NCI-H1092 (cell line): ENCODE measurements at places on chromosomes 5 and 9.

GRCh38 chr5:122673343-122673742, 101.5 kb upstream of the SNX2 start:
- DNase-seq, result no peak

DNA sequence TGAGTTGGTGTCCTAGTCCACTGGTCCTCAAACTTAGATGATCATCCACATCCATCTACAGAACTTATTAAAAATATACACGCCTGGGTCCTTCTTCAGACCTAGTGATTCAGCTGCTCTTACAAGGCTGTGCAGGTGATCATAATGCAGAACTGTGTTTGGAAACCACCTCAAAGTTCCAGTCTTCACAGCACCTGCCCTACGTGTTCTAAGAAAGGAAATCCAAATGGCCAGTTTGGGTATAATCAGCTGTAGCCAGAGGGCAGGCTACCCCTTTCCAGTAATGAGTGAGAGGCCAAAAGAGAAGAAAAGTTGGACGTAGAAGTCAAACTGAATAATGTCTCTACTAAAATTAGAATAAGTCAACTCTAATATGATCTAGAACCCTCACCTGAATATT, 15.4 kb downstream of the REEP5 start:
- DNase-seq, result no peak

- peak; percentile 72 for DNase-seq
Measured at GRCh38 chr9:131227112-131227958, 49.0 kb downstream of the FAM78A start.

DNA sequence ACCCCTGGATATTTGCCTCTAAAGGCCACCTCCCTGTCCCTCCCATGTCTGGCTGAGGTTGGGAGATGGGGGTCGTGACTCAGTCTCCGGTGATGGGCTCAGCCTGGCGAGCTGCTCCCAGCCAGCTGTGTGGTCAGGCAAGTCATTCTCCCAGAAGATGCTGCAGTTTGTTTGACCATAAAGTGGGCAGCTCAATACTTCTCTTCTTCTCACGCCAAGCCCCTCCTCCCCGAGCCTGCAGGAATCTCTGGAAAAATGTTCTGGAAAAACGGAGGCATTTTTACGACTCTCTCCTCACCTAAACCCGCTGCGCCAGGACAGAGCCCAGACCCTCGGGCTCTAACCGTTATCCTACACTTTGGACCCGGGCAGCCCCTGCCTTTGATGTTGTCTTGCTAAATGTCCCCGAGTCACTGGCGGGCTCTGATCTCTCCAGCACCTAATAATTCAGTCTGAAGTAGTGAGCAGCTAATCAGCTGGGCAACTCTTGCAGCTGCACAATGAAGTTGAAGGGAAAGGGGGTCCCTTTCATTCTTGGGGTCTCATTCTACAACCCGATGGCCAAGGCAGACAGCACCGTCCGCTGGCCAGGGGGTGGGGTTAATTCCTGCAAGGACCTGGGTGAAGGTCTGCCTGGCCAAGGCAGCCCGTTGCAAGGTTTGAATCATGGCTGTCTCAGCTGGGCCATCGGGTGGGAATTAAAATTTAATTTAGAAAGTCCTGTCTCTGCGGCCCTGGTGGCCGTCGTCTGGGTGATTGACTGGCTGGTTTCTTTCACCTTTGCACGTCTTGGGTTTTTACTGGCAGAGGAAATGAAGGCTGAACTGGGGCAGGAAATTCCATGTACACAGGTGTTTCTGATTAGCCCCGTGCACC, 12.3 kb downstream of the DCANP1 start:
- no peak for DNase-seq

GRCh38 chr5:68007451-68007850, 208.1 kb upstream of the PIK3R1 start:
- DNase-seq, result no peak

DNA sequence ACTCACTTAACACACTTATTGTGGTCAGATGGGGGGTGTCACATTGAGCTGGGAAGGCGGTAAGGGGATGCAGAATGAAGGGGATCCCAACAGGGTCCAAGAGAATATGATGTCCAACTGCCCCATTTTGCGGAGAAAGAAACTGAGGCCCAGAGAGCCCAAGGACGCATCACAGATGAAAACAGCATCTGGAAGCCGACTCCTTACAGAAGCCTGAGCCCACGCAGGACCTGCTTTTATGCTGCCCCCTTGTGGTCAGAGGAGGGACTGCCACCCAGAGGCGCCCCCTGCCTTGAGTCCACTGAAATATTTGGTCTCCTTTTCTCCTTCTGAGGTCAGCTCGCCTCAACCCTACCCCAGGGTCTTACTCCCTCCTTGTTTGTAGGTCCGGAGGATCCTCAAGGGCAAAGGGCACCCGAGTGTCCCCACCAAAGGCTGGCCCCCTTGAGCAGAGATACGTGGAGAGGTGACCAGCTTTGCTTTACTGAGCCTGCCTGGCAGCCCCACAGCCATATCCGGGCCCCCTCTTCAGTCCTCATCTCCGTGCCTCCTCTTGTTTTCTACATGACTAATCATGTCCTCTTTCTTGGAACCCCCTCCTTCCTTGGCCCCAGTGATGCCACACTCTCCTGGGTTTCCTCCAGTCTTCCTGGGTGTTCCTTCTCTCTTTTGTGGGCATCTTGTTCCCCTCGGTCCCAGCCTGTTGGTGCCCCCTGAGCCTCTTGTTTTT, 30.0 kb upstream of the TTLL11 start:
- DNase-seq, result peak; percentile 53

GRCh38 chr5:95794070-95794516, 28.4 kb downstream of the GLRX start:
- DNase-seq, result no peak

DNA sequence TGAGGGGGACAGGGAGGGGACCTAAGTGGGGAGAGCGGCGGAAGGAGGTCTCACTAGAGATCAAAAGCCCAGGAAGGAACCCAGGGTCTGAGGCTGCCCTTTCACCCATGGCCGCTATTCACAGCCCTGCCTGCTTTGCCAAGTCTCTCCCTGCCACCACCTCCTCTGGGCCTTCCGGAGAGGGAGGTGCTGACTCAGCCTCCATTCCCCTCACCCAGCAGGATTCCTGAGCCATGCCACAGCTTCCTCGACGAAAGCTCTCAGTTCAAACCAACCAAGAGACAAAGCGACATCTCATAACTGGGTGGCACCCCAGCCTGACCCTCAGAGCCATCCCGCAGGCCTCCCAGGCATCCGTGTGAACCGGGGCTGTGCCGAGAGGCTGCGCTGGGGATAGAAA, 36.7 kb downstream of the PAX5 start:
- no peak for DNase-seq

- no peak for DNase-seq
Measured at GRCh38 chr5:169921949-169922348, 58.3 kb downstream of the INSYN2B start.

DNA sequence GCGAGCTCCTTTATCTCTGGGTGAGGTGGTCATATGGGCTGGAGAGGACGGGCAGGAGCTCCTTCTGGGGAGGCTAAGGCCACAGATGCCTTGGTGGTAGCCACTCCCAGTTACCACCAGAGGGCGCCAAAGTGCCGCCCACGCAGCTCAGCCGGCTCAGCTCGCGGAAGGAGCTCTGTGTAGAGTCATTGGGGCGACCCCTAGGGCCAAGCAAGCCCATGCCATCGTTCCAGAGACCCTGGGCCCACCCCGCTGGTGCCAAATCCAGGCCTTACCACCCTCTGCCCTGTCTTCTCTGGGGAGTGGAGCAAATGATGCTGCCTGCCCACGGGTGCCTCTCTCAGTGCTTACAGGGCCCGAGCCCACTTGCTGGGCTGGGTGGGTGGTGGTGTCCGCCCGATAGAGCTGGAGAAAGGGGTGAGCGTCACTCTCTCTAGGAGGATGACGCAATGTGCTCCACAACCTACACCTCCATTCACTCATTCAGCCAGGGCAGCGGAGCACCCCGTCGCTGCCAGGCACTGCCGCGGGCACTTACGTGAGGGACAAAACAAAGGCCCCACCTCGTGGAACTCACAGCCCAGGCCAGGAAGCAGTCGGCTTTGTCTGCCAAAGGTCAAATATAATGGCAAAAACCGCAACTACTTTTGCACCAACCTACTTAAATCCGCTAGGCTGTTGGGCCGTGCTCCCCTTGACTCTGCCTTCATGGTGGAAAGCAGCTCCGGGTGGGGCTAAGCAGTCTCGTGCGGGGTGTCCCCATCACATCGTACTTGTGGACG, 13.8 kb downstream of the TSPAN17 start:
- DNase-seq, result peak; percentile 55

DNA sequence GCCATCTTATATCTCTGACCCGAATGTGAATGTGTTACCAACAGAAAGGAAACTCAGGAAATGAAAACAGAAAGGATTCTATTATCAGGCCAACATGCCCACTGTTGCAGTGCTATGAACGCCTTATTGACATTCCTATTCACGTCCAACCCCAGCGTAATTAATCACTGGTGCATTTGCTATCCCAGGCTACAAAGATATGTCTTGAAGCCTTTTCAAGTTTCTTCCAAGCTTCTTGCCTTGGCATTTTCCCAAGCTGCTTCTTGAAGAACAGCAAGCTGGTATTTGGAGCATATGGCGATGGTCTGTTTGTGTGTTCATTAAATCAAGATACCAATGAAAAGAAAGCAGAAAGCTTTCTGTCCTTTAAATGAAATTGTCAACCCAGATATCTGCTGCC, 579.2 kb upstream of the ZNF462 start:
- no peak for DNase-seq
